K562 (cell line): ENCODE measurements at places on chromosomes 2 and 18. TPM values are rescaled to one million over a fixed set of nuclear protein-coding genes. Genes with fewer than 3 reads are reported as not detected.

Gene FHOD3
- total RNA-seq: 0.11 TPM in 1 of 2 replicates, not detected in the other

Gene KATNAL2
- 0.40 and 0.91 TPM in 2 replicates for total RNA-seq

Gene ALPG
- not detected in 2 replicates for total RNA-seq

Gene MRPL53
- 80.8 and 87.9 TPM in 2 replicates for total RNA-seq

Gene ANKRD30BL
- not detected in 2 replicates for total RNA-seq
